Lower lobe of right lung (tissue), 2 donors: ENCODE measurements at places on chromosomes 5 and 9. TPM values are rescaled to one million over a fixed set of nuclear protein-coding genes. Genes with fewer than 3 reads are reported as not detected.

DNA sequence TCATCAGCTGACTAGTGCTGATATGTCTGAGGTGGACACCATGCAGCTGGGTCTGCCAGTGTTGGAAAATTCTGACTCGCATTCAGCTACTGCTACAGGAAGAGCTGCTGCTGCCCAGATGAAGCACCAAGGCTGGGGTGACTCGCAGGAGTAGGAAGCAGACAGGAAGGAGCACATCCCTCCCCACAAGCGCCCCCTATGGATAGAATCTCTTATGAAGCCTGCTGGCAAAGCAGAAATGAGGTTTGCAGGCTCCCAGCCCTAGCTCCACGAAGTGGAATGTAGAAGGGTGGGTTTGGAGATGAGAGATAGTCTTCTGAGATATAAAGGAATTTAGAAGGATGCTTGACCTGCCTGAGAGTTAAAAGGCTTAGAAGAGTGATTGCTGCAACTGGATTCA, 443.0 kb downstream of the ACTL7B start:
- no peak overlapping the region for H3K4me3 ChIP-seq
- H3K4me1 ChIP-seq = no peaks in the 10 kb centered on the region
- no peaks in the 10 kb centered on the region for H3K36me3 ChIP-seq

The ACOT12 gene
- not detected for total RNA-seq

DNA sequence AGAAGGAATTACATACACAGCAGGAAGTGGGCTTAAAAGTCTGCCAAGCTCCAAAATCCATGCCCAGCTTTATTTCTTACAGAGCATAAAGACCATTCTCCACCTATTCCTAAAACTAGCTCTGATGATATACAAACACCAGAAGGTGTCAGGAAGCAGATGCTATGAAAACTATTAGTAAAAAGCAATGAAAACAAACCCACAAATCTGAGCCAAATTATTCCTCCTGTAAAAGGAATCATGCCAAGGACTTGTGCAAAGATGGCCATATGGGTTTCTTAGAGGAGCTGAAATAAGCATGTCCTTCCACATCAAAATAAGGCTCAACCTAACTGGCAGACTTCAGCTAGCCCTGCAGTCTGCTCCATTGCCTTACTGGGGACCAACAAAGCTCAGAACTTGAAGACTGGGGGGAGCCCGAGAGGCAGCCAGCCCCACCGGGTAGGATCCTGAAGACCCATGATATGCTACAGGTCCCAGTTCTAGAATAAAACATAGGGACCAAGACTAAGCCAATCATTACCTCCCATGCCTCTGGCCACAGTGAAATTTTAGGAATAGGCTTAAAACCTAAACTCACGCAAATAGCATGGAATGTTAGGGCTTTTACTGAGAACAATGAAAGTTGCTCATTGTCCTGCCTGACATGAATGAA, 42.8 kb upstream of the GABRP start:
- peaks cover 10% of the 10 kb centered on the region for H3K27me3 ChIP-seq
- H3K27ac ChIP-seq = no peak overlapping the region
- no peaks in the 10 kb centered on the region for H3K36me3 ChIP-seq
- H3K4me3 ChIP-seq = no peak overlapping the region

- no peak overlapping the region for H3K27ac ChIP-seq
- H3K36me3 ChIP-seq = no peaks in the 10 kb centered on the region
- no peaks in the 10 kb centered on the region for H3K27me3 ChIP-seq
- no peak overlapping the region for H3K4me3 ChIP-seq
Observed at GRCh38 chr5:137341831-137342230, 157.3 kb downstream of the SPOCK1 start.

The CDC42SE2 gene
- total RNA-seq = 38.7 TPM

DNA sequence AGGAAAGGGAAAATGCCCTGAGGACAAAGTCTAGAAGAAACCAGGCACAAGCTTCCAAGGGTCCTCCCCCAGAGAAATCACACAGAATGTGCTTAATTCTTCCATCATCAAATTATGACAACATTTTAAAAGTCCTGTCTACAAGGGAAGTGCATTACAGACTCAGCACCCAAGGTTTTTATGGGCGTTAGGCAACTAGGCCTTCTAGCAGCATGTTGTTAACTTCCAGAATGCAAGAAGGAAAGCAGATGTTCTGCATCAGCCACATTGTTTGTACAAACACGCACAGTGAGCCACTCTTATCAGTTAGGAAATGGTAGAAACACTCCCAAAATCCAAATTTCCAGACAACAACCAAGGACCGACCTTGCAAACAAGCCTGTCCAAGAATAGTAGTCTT, 26.5 kb downstream of the SMC5 start:
- H3K27ac ChIP-seq = peak overlapping the region; percentile 7
- H3K4me1 ChIP-seq = peaks cover 15% of the 10 kb centered on the region

DNA sequence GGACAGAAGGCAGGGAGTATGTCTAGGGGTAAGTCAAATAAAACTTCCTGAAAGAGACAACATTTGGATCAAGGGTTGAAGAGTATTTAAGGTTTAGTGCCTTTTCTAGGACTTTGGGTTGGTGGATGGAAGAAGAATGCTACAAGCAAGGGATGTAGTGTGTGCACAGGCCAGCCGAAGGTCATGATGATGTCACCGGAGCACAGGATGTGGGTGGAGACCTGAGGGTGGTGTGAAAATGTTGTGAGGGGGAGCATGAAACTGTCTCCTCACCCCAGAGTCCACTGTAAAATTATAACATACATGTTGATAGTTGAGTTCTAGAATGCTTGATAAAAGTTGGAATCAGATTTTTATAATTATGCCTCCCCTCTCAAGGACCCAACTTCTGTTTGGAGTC, 553.3 kb upstream of the SGCD start:
- DNase-seq = no peak
- no peaks in the 10 kb centered on the region for H3K4me1 ChIP-seq

The EDIL3 gene
- total RNA-seq = 17.0 TPM

DNA sequence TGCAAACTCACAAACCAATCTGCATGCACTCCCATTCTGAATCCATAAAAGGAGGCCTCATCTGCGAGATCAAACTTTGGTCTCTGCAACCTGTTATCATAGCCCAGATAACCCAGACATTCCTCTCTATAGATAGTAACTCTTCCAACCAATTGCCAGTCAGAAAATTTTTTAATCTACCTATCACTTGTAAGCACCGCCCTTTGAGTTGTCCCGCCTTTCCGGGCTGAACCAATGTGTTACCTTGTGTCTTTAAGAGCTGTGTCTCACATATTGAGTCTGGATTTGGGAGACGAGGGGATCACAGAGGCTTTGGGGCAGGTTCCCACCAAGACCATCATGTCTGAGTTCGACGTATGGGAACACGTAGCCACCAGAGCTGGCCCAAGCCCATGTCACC, 91.1 kb upstream of the PPP1R26 start:
- no peaks in the 10 kb centered on the region for H3K36me3 ChIP-seq
- H3K27ac ChIP-seq = no peak overlapping the region
- H3K27me3 ChIP-seq = peaks cover 5% of the 10 kb centered on the region
- H3K4me1 ChIP-seq = no peaks in the 10 kb centered on the region
- H3K4me3 ChIP-seq = no peak overlapping the region

DNA sequence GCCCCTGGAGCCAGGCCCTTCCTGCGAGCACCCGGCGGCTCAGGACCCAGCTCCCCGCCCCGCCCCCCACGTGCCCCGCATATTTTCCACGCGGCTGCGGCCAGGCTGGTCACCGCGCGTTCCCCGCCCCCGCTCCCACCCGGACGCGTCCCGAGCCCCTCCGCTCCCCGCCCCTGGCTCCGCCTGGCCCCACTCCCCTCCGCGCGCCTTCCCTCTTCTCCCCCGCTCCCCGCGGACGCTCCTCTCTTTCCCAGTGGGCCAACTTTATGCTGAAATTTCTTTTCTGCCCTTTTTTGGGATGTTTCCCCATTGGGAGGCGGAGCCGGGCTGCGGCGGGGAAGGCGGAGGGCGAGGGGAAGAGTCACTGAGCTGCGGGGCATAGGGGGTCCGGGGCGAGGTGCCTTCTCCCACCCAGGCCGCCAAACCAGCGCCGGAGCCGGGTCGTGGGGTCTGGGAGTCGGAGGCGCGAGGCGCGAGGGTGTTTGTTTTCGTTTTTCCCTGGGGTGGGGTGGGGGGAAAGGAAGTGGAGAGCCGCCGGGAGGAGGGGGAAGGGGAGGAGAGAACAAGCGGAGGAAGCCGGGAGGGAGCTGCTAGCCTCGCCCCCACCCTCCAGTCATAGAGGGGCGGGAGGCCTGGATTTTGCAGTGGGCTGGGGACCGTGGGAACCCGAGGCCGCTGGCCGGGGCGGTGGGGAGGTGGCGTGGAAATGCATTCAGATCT, 1.0 kb upstream of the TPM2 start:
- peak; percentile 77 for DNase-seq
- H3K27ac ChIP-seq = peak overlapping the region; percentile 80
- no peaks in the 10 kb centered on the region for H3K27me3 ChIP-seq
- H3K4me3 ChIP-seq = peak overlapping the region; percentile 73

The FIBCD1 gene
- 1.3 TPM for total RNA-seq

DNA sequence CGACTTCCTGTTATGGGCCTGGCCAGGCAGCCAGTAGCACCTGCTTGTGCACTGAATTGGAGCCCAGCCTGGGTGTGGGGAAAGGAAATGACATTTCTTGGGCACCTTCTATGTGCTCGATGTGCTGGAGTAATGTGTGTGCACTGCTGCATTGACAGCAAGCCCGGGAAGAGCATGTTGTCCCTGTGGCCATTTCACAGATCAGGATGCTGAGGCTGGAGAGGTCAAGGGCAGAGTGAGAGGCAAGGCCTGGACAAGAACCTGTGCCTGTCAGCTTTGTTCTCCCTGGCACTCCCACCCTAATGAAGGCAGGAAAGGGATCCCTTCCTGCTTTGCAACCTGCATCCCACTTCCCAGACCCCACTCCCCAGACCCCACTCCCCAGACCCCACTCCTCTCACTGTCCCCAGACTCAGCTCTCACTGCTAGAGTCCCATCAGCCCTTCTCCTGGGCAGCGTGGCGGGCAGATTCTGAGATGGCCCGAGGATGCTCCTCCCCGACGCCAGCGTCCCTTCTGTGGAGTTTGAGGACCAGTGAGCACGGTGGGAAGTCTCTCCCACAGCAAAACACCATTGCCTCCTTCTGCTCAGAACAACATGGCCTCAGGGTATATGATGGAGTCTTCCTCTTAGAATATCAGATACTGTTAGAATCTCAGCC, 49.6 kb downstream of the BARX1 start:
- H3K27ac ChIP-seq = no peak overlapping the region
- no peak for DNase-seq
- no peak overlapping the region for H3K4me3 ChIP-seq
- peaks cover 27% of the 10 kb centered on the region for H3K27me3 ChIP-seq
- H3K4me1 ChIP-seq = no peaks in the 10 kb centered on the region

- no peaks in the 10 kb centered on the region for H3K4me1 ChIP-seq
- DNase-seq = no peak
- H3K36me3 ChIP-seq = no peaks in the 10 kb centered on the region
- no peaks in the 10 kb centered on the region for H3K27me3 ChIP-seq
- H3K27ac ChIP-seq = no peak overlapping the region
Observed at GRCh38 chr5:133843911-133844310, 124.5 kb downstream of the C5orf15 start.

The CD274 gene
- total RNA-seq = 16.5 TPM

The C9orf78 gene
- total RNA-seq = 42.0 TPM

DNA sequence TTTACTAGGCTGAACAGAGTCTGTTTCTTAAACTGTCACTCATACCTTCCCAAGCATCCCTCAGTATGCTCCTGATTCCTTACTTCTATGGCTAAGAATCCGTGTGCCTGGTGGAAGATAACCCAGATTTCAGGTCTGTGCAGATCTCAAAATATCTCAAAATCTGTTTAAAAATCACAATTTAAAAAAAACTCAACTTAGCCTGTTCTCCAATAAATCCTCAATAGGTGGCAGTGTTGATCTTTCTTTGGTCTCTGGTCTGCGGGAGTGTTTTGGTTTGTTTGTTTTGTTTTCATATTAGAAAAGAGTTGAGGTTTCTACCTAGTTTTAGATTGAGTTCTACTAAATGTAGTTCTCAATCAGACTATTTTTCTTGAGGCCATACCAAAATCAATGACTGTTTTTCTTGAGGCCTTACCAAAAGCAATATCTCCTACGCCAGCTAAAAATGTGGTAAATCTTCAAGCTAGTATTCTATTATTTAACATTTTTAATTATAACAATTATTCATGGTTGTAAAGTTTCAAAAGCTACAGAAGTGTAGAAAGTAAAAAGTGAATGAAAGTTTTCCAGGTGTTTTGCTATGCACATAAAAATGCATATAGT, 57.9 kb downstream of the TGFBR1 start:
- DNase-seq = no peak
- H3K4me3 ChIP-seq = no peak overlapping the region
- H3K27me3 ChIP-seq = no peaks in the 10 kb centered on the region
- no peaks in the 10 kb centered on the region for H3K36me3 ChIP-seq

GRCh38 chr9:98130576-98131228, 11.7 kb upstream of the TRIM14 start:
- H3K4me3 ChIP-seq = no peak overlapping the region
- no peaks in the 10 kb centered on the region for H3K27me3 ChIP-seq
- H3K27ac ChIP-seq = no peak overlapping the region

GRCh38 chr5:79759436-79759835, 69.8 kb downstream of the CMYA5 start:
- no peak for DNase-seq
- no peak overlapping the region for H3K4me3 ChIP-seq
- no peaks in the 10 kb centered on the region for H3K36me3 ChIP-seq
- H3K4me1 ChIP-seq = no peaks in the 10 kb centered on the region
- no peaks in the 10 kb centered on the region for H3K27me3 ChIP-seq

The EIF4E1B gene
- total RNA-seq = not detected
